ENCODE measurements at places on chromosomes 5 and 9.
A peak's percentile ranks its signal among the peaks of the same experiment; 100 is the strongest.

DNA sequence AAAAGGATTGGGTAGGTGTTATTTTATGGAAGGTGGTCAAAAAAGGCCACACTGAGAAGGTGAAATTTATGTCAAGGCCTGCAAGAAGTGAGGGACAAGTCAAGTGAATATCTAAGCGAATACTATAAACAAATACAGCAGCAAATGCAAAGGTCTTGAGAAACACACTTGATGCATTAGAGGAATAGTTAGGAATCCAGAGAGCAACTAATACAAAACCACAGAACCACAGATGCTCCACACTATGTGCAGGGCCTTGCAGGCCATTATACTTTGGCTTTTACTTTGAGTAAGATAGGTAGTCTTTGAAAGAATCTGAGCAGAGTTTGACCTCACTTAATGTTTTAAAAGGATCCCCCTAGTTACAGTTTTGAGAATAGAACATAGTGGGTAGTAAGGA lies 4.6 kb downstream of the ZNF622 start:
- DNase-seq: no peak

- DNase-seq: no peak
Measured at GRCh38 chr9:99019510-99020331, 76.0 kb downstream of the COL15A1 start.

- DNase-seq: peak; percentile 46
Measured at GRCh38 chr9:90770182-90770738, 31.4 kb upstream of the SYK start.

DNA sequence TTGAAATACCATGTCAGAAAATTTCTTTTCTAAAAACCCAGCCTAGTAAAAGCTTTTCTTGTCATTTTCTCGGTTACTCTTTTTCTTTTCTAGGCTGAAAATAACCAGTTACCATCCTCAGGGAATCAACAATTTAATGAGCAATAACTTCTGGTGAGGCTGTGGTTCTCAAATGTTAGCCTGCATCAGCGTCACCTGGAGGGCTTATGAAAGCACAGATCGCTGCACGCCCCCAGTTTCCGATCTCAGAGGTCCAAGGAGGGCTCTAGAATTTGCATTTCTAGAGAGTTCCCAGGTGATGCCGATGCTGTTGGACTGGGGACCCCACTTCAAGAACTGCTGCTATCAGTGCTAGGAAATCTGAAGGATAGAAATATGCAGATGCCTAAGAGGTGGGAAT lies 28.9 kb upstream of the TLE1 start:
- no peak for DNase-seq

DNA sequence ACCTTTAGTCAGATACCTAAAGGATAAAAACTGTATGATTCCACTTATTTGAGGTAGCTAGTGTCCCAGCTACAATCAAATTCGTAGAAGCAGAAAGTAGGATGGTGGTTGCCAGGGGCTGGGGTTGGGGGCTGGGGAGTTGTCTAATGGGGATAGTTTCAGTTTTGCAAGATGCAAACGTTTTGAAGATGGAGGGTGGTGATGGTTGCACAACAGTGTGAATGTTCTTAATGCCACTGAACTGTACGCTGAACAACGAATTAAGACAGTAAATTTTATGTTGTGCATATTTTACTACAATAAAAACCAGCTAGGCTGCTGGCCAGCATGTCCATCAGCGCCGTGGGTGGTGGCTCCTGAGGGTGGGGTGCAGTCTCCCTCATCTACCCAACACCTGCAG lies 137.8 kb downstream of the GADD45G start:
- no peak for DNase-seq

DNA sequence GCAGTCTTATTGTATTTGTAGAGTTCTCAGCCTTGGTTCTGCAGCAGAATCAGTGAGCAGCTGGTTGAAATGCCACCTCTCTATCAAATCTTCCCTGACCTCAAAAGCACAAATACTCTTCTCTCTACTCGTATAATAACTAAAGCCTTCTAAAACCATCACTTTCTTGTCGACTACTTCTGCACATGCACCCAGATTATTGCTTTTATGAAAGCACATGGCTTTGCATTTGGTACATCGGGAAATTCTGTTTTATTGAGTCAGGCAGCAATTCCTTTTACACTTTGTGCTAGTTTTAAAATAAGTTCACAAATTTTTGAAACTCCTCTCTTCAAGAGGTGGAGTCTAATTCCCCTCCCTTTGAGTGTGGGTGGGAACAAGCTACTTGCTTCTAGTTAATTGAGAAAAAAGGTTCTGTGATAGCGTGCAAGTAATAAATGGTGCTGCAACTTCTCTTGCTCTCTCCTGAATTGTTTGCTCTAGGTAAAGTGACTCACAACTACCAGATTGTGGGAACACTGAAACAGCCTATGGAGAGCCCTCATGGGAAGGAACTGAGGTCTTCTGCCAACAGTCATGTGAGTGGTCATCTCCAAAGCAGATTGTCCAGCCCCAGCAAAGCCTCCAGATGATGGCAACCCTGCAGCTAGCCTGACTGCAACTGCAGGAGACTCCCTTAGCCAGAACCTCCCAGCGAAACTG lies 66.0 kb upstream of the TAF1L start:
- no peak for DNase-seq

GRCh38 chr5:150247726-150248125 lies 41.8 kb downstream of the CAMK2A start:
- DNase-seq: no peak

GRCh38 chr5:76269932-76270610 lies 133.0 kb upstream of the IQGAP2 start:
- peak; percentile 48 for DNase-seq

Measured in GM13977 (cell line).